ENCODE measurements at places on chromosomes 1 and 21.

DNA sequence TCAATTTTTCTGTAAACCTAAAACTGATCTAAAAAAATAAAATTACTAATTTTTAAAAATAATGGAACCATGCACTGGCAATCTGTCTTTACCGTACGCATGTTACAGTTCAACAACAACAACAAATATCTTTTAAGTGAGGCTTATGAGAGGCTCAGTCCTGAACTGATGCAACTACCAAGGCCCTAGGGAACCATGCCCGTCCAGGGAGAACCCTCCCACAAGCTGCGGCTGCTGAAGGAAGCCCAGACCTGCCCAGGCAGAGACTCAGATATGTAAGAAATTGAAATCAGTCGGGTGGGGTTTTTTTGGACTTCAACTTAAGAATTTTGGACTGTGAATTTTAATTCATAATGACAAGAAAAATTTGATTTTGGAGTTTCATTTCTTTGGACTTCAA is 91.1 kb downstream of the NPHP4 start:
- no peak for DNase-seq

DNA sequence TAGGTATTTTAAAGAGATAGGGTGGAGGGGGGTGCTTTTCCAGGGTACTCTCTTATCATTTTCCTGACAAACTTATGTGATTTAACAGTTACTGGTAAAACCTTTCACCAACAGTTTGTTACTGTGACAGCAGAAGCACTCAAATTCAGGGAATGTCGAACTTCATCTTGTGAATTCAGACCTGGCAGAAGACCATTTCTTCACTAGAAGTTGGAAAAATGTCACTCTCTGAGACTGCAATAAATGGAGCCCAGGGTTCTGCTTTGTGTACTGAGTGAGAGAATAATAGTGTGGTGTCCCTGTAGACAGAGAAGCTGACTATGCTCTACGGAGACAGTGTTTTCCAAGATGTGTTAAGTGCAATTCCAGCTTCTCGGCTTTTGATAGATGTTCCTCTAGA is 200.2 kb downstream of the ST6GALNAC3 start:
- DNase-seq, result no peak

DNA sequence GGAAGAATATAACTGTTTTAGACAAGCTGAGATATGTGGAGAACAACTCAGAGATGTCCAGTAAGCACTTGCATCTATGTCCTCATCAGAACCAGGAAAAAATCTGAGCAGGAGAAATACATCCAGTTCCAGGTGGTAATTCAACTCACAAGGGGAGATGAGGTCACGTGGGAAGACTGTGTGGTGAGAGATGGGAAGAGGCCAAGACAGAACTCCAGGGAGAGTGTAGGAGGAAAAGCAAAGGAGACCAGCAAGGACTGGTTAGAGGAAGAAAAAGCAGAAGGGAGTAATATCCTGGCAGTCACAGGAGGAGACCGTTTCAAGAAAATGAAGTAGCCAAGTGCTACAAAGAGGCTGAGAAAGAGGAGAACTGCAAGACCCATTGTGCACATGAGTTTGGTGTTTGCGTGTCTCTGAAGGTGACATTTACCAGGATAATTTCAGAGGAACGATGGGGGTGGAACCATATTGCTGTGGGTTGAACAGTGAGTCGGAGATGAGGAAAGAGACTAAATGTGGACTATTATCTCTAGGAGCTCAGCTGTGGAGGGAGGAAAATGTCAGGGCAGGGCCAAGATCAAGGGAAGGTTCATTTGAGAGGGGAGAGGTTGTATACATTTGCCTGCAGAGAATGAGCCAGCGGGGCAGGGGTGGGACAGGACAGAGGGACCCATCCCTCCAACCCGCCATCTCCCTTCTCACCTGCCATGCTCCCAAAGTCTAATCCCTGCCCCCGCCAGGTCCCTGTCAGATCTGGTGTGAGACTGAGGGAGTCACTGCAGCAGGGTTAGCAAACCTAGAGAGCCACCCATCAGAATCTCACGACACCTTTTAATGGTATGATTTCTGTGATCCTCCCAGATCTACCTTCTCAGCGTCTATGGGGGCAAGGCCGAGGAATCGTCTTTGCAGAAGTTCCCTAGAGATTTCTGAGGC is 24.9 kb downstream of the SUSD4 start:
- no peak for DNase-seq

- DNase-seq, result no peak
Measured at GRCh38 chr21:26453267-26453666, 119.8 kb downstream of the CYYR1 start.

DNA sequence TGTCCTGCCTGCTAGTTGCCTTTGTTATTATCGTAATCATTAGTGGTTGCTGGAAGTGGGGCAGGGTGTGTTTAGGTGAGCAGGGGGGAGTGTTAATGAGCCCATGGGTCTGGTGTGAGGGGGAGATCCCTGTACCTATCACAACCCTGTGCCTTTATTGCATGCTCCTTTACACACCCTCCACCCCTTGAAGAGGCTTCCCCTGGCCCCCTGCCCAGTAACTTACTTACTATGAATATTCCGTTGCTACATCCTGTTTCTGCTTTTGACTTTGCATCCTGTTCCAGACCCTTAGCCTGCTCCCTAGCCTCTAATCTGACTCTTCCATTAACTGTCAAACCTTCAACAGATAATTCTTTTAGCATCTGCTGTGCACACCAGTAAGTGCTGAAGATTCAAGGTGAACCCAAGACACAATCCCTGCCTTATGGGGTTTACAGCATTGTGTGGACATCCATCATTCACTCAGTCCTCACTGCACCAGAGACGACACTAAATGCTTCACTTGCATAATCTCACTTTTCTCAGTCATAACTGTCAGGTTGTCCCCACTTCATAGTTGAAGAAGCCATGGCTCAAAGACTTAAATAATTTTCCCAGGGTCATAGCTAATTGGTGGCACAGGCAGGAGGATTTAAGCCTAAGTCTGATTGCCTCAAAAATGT is 47.9 kb downstream of the CDC7 start:
- no peak for DNase-seq

GRCh38 chr1:22275626-22276395 is 132.9 kb upstream of the WNT4 start:
- DNase-seq, result peak; percentile 72

- DNase-seq, result no peak
Measured at GRCh38 chr1:164040754-164041153, 518.2 kb upstream of the PBX1 start.

Measured in GM12891 (cell line).